ENCODE measurements at places on chromosomes 1 and 21.
A peak's percentile ranks its signal among the peaks of the same experiment; 100 is the strongest.

- no peak for DNase-seq
Measured at GRCh38 chr1:180188684-180189175, 34.1 kb downstream of the QSOX1 start.

GRCh38 chr1:173113015-173113741, 62.4 kb upstream of the TNFSF18 start:
- no peak for DNase-seq

DNA sequence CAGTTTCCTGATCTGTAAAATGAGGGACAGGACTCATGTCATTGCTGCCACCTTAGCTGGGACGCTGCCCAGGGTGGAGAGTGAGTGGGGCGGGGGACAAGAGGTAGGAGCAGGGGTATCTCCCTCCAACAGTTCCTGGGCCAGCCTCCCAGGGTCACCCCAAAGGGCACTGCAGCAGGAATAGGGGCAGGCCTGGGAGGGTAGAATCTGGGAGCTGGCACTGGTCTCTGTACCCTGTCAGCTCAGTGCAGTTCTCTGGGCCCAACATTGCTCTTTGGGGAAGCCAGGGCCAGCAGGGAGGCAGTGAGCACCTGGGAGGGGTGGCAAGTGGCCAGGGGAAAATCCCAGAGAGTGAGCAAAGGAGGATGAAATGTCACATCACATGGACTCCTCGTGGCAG, 55.8 kb downstream of the ELK4 start:
- DNase-seq, result no peak

- peak; percentile 64 for DNase-seq
Measured at GRCh38 chr1:200866521-200866920, 6.3 kb upstream of the GPR25 start.
